ENCODE measurements at places on chromosomes 6 and 20.

DNA sequence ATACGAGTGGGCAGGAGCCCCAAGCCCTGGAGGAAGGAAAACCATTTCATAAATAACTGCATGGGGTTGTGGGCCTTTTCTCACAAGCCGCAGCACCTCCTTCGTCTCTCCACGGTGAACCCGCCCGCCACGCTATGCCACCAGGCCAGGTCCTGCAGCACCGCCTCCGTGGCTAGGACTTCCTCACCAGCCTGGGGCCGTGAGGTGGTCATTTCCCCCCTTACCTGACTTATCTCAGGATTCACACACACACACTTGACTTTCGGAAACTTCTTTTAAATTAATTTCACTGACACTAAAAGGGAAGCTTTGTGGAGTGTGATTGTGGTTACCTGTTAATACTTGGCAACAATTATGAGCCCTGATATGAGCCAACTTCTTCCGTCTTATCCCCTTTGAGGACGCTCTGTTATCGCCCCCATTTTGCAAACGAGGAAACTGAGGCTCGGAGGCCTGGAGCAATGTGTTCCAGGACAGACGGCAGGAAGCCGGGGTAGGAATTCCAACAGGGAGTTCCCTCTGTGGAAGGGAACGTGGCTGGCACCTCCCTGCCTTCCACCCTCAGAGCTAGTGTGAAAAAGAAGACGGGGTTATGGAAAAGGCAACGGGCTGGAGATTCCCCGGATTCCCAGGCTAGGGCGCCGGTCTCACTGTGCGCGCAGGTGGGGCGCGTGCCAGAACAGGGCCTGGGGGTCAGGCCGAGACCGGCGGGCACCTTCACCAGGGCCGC is 817 bp upstream of the SLCO4A1 start:
- no peak for DNase-seq

DNA sequence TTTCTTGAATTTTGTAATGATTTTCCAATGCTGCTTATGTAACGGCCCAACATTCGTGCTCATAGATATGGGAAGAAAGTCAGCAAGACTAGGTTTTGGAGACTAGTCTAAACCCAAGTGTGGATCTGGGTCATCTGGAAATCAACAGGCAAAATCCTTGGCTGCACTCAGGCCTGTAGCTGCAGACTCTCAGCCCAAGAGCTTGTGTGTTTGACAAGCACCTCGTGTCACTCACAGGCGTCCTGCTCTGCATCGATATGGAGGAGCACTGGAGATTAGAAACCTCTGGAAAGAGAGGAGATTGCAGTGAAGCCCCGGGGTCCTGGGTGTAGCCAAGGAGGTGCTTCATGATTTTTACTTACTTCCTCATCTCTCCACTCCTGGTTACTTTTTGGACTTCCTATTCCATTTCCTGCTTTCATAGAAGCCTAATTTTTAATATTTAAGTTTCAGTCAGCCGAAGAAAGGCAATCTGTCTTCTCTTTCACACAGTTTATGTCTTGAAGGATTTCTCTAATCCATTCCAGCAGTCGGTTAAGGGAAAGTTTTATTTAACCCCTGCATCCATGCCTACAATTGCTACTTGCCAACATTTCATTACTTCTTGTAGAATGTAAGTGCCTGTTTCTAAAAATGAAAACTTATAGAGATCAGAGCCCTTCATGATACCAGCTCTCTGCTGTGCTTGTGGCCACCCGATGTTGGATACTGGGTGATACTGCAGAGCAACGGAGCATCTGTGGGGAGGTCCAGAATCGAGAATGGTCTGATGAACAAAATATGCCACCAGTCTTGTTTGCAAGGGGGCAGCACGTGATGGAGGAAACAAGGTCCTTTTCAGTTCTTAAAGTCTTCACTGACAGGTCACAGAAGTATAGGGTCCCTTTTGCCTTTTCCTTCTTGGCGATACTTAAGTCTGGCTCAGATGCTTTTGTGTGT is 296.3 kb downstream of the QKI start:
- DNase-seq = peak; percentile 87

DNA sequence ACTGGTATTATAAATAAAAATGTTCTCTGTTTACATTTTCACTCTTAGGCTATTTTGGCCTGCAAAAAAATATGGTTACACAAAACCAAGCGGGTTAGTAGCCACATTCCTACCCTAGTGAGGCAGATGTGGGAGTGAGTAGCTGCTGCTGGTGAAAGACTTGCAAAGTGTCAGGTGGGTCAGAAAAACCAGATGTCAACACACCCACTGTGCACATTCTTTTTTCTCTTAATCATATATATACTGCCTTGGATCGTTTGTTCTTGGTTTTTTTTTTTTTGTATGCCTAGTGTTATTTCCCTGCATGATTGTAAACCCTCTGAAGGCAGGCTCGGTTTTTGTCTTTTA is 68.0 kb upstream of the TFB1M start:
- DNase-seq = no peak

GRCh38 chr20:4113615-4114603 is 98.6 kb upstream of the RNF24 start:
- no peak for DNase-seq

Measured in lower leg skin (tissue), 4 donors.